ENCODE measurements at places on chromosomes 11 and 22. TPM values are rescaled to one million over a fixed set of nuclear protein-coding genes. Genes with fewer than 3 reads are reported as not detected.

- H3K4me3 ChIP-seq: no peak overlapping the region
- DNase-seq: no peak
- H3K27ac ChIP-seq: no peak overlapping the region
- H3K4me1 ChIP-seq: peaks cover 6% of the 10 kb centered on the region
- H3K27me3 ChIP-seq: no peaks in the 10 kb centered on the region
- H3K36me3 ChIP-seq: no peaks in the 10 kb centered on the region
Measured at GRCh38 chr11:16790486-16791190, 52.2 kb downstream of the C11orf58 start.

- H3K27ac ChIP-seq: no peak overlapping the region
- H3K4me1 ChIP-seq: no peaks in the 10 kb centered on the region
- no peaks in the 10 kb centered on the region for H3K27me3 ChIP-seq
- H3K36me3 ChIP-seq: peaks cover 2% of the 10 kb centered on the region
- H3K4me3 ChIP-seq: no peak overlapping the region
- peak; percentile 60 for DNase-seq
Measured at GRCh38 chr22:33302049-33302545, 243.9 kb upstream of the SYN3 start.

PATE2 gene
- not detected for total RNA-seq

ZNF408 gene
- total RNA-seq: 10.3 TPM

All from IMR-90 (cell line).